ENCODE measurements at places on chromosomes 13 and 19. TPM values are rescaled to one million over a fixed set of nuclear protein-coding genes. Genes with fewer than 3 reads are reported as not detected.

GRCh38 chr19:3105641-3106508, 11.7 kb downstream of the GNA11 start:
- DNase-seq: no peak
- H3K4me1 ChIP-seq: no peaks in the 10 kb centered on the region
- no peak overlapping the region for H3K4me3 ChIP-seq
- H3K27me3 ChIP-seq: no peaks in the 10 kb centered on the region
- no peak overlapping the region for H3K27ac ChIP-seq

- no peak overlapping the region for H3K4me3 ChIP-seq
- no peak overlapping the region for H3K27ac ChIP-seq
- no peaks in the 10 kb centered on the region for H3K4me1 ChIP-seq
- no peaks in the 10 kb centered on the region for H3K27me3 ChIP-seq
- DNase-seq: no peak
- H3K36me3 ChIP-seq: no peaks in the 10 kb centered on the region
These were observed 17.6 kb upstream of the CASP14 start for GRCh38 chr19:15031675-15032074.

GRCh38 chr19:49389406-49389805, 1.4 kb downstream of the KASH5 start:
- H3K36me3 ChIP-seq: no peaks in the 10 kb centered on the region
- H3K27ac ChIP-seq: no peak overlapping the region
- H3K27me3 ChIP-seq: no peaks in the 10 kb centered on the region

DNA sequence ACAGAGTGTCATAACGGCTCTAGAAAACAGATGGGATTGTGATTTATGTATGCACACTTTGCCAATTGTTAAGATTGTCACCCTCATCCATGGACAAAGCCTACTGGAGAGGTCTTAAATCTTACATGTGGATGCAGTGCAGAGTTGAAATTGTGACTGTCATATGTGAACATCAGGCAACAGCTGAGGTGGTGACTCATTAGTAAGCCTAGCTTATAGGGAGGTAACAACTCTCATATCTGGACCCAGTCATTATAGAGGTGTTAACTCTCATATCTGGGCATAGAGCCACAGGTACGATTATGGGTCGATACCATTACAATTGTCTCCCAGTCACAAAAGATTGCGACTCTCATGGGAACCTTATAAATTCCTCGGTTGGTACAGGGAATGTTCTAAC, 29.8 kb upstream of the ZNF254 start:
- DNase-seq: no peak
- no peaks in the 10 kb centered on the region for H3K4me1 ChIP-seq
- no peaks in the 10 kb centered on the region for H3K27me3 ChIP-seq
- no peak overlapping the region for H3K4me3 ChIP-seq

ZDHHC20 gene
- 89.0 TPM for total RNA-seq
